Bronchial epithelial cell (primary cell): ENCODE measurements at places on chromosomes 5 and 9. TPM values are rescaled to one million over a fixed set of nuclear protein-coding genes. Genes with fewer than 3 reads are reported as not detected.

- peak; percentile 52 for DNase-seq
These were observed 833 bp downstream of the ANKHD1 start for GRCh38 chr5:140402258-140403074.

DNA sequence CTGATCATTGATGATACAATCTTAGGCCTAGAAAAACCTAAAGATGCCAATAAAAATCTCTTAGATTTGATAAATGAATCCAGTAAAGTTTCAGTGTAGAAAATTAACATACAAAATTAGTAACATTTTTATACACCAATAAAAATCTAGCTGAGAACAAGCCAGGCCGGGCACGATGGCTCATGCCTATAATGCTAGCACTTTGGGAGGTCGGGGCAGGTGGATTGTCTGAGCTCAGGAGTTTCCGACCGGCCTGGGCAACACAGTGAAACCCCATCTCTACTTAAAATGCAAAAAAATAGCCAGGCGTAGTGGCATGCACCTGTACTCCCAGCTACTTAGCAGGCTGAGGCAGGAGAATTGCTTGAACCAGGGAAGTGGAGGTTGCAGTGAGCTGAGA is 84.4 kb downstream of the SLCO6A1 start:
- DNase-seq = no peak

- no peak for DNase-seq
These were observed 635 bp downstream of the IFT74 start for GRCh38 chr9:26956860-26957233.

DNA sequence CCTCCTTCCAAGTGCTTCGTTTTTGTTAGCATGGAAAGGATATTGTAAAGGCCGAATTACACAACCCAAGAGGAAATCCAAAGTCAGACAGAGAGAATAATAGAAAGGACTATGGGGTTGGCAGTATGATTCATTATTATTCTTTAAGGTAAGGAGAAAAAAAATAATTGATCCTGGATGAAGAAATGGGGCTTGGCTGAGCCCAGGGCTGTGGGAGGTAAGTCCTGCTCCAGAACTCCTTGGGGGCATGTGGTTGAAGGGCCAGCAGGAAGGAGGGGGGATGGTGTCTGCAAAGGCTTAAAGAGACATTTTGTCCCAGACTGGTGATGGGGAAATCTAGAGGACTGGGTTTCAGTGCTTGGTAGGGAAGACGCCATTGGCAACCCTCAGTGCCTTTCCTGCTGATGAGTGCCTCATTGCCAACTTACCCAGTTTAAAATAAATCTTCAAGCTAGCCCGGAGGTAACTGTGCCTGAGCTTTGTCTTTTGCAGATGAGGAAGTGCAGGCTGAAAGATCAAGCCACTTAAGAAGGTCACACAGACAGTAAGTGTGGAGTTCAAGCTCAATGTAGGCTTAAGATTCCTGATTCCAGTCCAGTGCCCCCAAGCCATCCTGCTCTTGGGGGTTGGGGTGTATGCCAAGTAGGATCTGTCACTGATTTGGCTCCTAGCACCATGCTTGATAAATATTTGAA is 30.2 kb downstream of the FOXI1 start:
- peak; percentile 60 for DNase-seq

Gene TSSK1B
- total RNA-seq = 0.26 TPM in 2 replicates

Gene PPIC
- total RNA-seq = 43.5 and 45.0 TPM in 2 replicates

DNA sequence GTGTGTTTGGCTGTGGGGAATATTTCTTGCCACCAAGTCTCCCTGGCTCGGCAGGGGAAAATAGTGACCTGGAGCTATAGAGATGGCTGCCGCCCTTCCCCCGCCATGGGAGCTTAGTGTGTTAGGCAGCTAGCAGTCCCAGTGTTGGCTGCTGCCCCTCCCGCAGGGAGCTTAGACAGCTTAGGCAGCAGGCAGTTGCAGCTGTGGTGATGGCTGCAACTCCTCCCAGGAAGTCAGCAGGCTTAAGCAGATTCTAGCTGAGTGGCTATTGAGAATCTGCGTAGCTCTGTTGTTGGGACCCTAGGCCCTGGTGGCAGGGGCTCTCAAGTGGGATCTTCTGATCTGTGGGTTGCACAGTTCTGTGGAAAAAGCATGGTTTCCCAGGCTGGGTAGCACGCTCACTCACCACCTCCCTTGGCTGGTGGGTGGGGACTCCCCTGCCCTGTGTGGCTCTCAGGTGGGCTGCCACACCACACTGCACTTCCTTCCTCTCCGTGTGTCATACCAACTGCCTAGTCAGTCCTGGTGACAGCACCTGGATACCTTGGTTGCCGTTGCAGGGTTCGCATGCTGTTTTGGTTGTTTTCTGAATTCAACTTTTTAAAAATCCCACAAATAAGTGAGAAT is 9.3 kb downstream of the OR1N2 start:
- no peak for DNase-seq

DNA sequence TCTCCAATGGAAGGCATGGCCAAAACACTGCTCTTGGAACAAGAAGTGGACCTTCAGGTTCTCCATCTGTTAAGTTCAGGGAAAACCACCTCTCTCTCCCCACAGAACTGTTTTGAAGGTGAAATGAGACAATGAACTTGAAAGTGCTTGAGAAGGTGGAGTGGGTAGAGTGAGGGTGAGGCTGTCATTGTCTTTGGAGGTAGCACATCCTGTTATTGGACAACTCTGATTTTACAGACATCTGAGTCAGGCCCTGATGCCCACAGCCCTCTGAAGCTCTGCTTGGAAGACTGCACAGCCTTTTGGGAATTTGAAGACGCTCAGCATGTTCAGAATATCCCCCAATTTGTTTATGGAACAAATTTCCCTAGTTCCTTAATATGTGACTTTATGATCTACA is 27.6 kb upstream of the TEX48 start:
- no peak for DNase-seq

DNA sequence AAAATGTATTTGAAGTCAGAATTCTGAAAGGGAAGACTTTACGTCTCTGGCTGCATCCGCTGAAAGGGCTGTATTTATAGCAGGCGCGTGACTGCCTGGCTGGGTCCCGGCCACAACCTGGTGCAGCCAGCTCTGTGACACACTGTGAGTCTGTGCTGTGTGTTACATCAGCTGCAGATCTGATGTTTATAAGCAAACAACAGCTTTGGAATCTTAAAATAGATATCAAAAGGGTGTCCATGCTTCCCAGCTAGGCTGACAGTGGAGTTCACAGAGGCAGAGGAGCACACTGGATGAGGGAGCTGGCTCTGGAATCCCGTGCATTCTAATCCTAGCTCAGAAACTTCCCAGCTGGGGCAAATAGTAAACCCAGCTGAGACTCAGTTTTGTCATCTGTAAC is 433.4 kb upstream of the BRINP1 start:
- no peak for DNase-seq

GRCh38 chr9:107759009-107759822 is 269.6 kb upstream of the KLF4 start:
- DNase-seq = no peak

- peak; percentile 15 for DNase-seq
These were observed 1533.3 kb upstream of the WWC1 start for GRCh38 chr5:166758151-166758550.

GRCh38 chr5:5490774-5491347 is 68.4 kb downstream of the ICE1 start:
- no peak for DNase-seq

GRCh38 chr5:122656160-122656559 is 118.7 kb upstream of the SNX2 start:
- DNase-seq = peak; percentile 32

GRCh38 chr9:101247297-101247696 is 137.5 kb downstream of the BAAT start:
- DNase-seq = no peak

DNA sequence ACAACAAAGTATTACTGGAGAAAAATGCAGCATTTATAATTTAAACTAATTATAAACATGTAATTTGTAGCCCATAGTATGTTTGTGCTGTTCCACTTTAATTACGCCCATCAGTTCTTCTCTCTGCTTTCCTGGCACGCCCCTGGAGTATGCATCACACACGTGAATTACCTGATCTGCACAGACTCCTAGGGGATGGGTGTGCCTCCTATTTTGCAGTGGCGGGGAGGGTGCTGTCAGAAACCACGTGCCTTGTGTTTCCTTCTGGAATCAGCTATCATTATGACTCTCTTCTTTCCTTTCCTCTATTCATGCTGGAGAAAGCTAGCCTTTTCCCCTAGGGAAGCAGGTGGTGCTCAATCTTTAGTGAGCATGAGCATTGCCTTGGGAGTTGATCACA is 43.3 kb downstream of the RPS23 start:
- DNase-seq = peak; percentile 41

Gene GPX3
- total RNA-seq = 79.0 and 182 TPM in 2 replicates
